ENCODE measurements at places on chromosomes 1 and 21.
A peak's percentile ranks its signal among the peaks of the same experiment; 100 is the strongest.

DNA sequence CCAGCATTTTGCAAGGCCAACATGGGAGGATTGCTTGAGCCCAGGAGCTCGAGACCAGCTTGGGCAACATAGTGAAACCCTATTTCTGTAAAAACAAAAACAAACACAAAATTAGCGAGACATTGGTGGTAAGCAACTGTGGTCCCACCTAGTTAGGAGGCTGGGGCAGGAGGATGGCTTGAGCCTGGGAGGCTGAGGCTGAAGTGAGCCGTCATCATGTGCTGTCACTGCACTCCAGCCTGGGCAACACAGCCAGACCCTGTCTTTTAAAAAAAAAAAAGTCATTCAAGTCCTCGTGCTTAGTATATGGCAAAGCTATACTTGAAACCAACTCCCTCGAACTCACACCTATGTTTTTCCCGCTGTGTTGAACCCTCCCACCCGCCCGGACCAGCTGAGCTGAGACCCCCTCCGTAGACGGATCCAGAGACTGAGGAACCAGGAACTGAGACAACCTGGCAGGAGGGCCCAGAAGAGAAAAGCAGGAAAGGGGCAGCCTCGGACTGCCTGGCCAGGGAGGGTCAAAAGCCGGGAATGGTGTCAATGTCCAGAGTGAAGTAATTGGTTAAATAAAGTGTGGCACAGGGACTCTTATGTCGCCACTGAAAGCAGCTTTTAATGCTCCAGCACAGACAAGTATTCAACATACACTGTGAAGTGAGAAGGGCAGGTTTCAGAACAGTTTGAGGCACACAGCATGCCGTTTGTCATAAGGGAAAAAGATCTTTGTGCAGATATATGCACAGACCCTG, 32.8 kb upstream of the CASZ1 start:
- DNase-seq, result no peak

- no peak for DNase-seq
Measured at GRCh38 chr1:44860891-44861425, 17.9 kb upstream of the PTCH2 start.

DNA sequence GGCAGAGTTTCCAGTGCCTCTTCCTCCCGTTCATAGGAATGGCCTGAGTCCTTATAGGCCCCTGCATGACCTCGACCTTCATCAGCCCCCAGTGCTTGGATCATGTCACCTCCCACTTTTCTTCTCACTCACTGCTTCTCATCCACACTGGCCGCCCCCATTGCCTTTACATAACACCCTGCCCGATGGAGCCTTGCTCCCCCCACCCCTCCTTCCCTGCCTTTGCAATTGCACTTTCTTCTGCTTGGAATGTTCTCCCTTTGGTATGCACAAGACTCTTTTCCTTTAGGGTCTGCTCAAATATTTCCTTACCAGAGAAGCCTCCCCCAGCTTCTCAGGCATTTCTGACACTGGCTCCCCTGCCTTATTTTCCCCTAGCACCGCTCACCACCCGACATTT, 125.2 kb upstream of the KCNJ6 start:
- no peak for DNase-seq

DNA sequence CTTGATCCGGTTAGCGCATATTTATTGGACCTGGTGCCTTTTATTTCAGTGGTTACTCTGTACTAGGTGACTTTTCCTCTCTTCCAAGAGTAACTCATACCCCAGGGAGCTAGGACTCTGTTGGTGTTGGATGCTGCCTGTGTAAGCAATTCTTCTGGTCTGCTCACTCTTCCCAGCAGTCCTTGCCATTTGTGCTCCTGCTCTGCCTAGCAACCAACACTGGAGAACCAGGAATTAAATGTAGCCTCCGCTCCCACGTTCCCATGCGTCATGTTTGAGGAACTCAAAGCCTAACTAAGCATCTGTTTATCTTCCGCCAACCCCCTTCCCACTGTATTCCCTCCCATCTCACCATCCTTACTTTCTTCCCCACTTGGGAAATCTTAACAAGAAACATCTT, 65.7 kb upstream of the RAVER2 start:
- DNase-seq, result no peak

GRCh38 chr21:16402752-16403151, 673.0 kb downstream of the USP25 start:
- no peak for DNase-seq

DNA sequence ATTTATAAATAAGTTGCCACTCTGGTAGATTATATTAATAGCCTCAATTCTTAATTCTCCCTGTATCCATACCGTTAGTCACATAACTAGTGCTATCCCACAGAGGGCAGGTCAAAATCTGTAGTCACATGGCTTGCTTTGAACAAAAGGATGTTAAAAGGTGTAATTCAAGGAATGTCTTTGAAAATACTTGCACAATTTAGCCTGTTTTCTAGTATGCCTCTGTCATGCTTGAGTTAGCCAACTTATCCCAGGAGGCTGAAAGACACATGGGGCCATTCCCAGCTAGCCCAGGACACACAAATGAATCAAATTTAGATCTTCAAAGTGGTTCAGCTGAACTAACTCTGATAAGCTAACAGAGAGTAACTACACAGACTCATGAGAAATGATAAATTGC, 758.5 kb upstream of the NEGR1 start:
- DNase-seq, result no peak

GRCh38 chr1:73911849-73912248, 286.1 kb downstream of the LRRIQ3 start:
- DNase-seq, result no peak

GRCh38 chr1:220487297-220487820, 40.6 kb upstream of the MARK1 start:
- DNase-seq, result no peak

DNA sequence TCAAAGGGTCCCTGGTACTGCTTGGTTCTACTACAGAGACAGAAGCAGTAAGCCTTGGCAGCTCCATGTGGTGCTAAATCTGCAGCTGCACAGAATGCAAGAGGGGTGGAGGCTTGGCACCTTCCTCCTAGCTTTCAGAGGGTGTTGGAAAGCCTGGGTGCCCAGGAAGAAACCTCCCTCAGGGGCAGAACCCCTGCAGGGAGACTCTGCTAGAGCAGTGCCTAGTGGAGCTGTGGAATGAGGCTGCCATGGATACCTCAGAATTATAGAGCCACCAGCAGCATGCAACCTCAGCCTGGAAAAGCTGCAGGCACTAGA, 76.2 kb upstream of the TLR5 start:
- DNase-seq, result no peak

DNA sequence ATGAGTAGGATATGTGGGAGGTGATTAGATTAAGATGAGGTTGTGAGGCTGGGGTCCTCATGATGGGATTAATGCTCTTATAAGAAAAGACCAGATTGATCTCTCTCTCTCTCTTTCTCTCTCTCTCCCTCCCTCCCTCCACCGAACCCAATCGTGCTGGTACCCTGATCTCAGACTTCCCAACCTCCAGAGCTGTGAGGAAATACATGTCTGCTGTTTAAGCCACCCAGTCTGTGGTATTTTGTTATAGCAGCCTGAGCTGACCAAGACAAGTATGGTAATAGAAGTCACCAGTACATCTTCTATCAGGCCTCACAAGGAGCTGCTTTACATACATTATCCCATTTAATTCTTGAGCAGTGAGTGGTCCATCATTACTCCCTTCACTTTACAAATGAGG, 149.8 kb downstream of the RUNX1 start:
- DNase-seq, result no peak

DNA sequence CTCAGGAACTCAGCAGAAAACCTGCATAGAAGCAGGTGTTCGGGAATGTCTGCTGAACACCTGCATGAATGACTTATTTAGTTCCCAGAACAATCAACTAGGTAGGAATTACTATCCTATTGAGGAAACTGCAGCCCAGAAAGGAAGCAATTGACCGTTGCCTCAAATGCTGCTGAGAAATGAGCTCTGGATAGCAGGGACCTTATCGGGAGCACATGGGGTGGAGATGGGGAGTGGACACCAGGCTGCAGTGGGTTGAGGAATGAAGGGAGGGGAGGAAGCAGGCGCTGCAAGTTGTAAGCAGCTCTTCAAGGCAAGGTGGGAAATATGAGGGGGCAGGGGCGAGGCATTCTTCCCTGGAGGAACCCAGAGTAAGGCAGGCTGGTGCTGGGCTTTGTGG, 10.8 kb upstream of the CDCP2 start:
- DNase-seq, result no peak

DNA sequence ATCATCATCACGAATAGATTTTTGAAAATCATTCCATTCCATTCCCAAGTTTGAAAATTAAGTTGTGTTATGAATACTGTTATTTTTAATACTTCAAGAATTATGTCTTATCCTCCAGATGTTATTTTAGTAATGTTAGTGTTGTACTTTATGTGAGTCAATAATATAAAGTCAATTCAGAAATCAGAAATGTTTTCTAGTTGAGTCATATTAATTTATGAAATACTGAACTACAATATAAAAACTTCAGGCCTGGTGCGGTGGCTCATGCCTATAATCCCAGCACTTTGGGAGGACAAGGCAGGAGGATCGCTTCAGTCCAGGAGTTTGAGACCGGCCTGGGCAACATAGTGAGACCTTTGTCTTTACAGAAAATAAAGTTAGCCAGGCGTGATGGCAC, 38.4 kb upstream of the GPR25 start:
- DNase-seq, result no peak

GRCh38 chr1:29332204-29332603, 95.9 kb downstream of the PTPRU start:
- no peak for DNase-seq

- no peak for DNase-seq
Measured at GRCh38 chr1:205543351-205544301, 39.2 kb downstream of the CDK18 start.

DNA sequence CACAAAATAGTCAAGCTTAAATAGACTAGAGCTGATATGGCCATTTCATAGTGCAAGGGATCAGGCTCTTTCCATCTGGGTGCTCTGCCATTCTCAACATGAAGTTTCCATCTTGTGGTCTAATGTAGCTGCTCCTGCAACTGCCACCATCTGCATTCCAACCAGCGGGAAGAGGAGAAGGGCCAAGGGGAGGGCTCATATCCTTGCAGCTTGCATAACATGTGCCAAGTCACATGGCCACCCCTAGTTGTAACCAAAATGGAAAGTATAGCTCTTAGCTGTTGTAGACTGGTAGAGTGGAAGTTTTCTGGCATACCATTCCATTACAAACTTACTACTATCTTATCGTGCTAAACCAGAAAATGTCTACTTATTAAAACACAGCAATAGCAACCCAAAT, 38.9 kb upstream of the IVNS1ABP start:
- no peak for DNase-seq

- no peak for DNase-seq
Measured at GRCh38 chr1:183903101-183903500, 98.2 kb downstream of the RGL1 start.

DNA sequence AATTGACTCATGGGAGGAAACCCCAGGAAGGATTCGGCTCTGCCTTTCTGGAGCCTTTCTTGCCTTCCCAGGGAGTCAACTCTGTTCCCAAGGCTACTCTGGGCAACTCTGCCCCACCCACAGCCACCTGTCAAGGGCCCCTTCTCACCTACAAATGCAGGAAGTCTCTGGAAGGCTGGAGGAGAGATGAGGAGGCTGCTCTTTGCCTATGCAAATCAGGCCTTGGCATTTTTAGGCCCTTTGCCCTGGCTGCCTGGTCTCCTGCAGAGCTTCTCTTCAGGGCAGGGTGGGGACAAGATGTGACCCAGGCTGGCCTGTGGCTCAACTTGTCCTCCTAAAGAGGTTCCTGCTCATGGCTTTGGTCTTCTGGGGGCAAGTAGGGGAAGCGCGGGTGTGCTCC, 5.4 kb downstream of the SLC6A9 start:
- DNase-seq, result no peak

DNA sequence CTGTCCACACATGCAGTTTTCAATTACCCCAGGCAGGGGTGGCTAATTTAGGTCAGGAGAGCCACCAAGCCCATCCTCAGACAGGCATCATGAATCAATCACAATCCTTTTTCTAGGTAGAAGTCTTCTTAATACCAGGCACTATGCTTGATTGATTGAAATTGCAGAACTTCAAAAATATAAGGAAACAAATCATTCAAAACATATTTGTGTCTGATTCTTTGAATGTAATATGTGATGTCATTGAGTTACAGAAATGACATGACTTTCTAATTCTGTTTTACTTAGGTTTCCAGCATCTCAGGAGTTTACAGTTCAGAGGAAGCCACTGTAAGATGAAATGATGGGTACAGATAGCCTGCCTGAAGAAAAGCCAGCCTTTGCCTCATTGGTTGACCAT, 26.7 kb downstream of the RXRG start:
- no peak for DNase-seq

- DNase-seq, result no peak
Measured at GRCh38 chr1:218755128-218755527, 410.0 kb downstream of the TGFB2 start.

DNA sequence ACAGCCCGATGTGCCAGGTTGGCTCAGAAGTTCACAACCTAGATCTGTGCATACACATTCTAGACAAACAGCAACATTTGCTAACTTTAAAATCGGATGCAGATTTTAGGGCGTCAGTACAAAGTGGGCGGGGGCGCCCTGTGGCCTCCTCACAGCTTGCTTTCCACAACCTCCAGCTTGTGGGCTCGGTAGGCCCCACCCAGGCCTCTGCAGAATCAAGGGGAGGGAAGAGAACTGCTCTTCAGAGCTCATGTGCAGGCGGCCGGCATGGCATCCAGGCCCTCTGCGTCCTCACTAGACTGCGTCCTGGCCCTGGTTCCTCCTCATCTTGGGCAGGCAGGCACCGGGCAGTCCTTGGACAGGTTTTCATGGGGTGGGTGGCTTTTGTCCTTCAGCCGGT, 59.3 kb downstream of the AJAP1 start:
- no peak for DNase-seq

GRCh38 chr1:30819244-30819571, 61.6 kb upstream of the LAPTM5 start:
- DNase-seq, result no peak

DNA sequence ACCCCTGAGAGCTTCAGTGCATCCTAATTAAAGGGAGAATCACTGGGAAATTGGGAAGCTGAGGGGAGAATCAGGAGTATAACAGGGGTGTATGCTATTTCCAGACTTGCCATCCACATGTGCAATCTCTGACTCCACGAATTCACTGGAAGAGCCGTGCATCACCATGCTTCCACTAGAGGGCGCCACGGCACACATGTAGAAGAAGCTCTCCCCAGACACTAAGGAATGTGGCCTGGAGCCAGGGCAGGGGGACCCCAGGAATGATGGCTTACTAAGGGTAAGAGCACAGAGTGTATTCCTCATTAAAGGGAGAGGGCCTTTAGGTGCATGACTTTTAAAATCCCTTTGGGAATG, 81.5 kb downstream of the ABCA4 start:
- peak; percentile 25 for DNase-seq

- no peak for DNase-seq
Measured at GRCh38 chr1:17611991-17612390, 72.5 kb downstream of the ARHGEF10L start.

DNA sequence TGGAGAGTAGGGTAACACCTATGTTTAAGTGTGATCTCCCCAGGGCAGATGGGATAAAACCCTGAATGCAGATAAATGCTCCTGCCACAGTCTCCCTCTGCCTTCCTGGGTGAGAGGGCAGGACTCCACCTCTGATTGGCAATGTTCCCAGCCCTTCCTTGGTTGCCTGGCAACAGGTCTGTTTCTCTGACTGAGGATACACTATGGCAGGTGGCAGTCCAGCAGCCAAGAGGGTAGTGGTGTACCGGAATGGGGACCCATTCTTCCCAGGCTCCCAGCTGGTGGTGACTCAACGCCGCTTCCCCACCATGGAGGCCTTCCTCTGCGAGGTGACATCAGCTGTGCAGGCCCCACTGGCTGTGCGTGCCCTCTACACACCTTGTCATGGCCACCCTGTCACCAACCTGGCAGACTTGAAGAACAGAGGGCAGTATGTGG, at the start of gene DCDC2B:
DCDC2B (plus strand) TSS at position 199 of the 438 bp plus-strand sequence; CDS start at position 204, 5 bp downstream.
- DNase-seq, result no peak

GRCh38 chr1:42417166-42417565, 36.6 kb downstream of the RIMKLA start:
- no peak for DNase-seq

GRCh38 chr21:9838738-9839642, 682.4 kb upstream of the TPTE start:
- DNase-seq, result no peak
